Activated CD4-positive, alpha-beta T cell treated with anti-CD3 and anti-CD28 coated beads, Interleukin-2, amount 10 ng/mL, durations not matched to agents 24 days and 14 days (primary cell): ENCODE measurements at places on chromosomes 5 and 9. TPM values are rescaled to one million over a fixed set of nuclear protein-coding genes. Genes with fewer than 3 reads are reported as not detected.

Gene LCN1
- not detected in 2 replicates for total RNA-seq

Gene MSMP
- total RNA-seq, result 0.88 TPM in 1 of 2 replicates, not detected in the other

Gene SLC34A3
- not detected in 2 replicates for total RNA-seq

Gene NANS
- 54.0 and 57.1 TPM in 2 replicates for total RNA-seq

Gene HEMGN
- total RNA-seq, result 0.38 and 0.54 TPM in 2 replicates

Gene AMBP
- total RNA-seq, result not detected in 2 replicates

Gene GPR151
- not detected in 2 replicates for total RNA-seq

Gene GPR21
- total RNA-seq, result 0.86 and 1.0 TPM in 2 replicates

Gene ADAMTSL2
- not detected in 2 replicates for total RNA-seq

Gene LCN2
- total RNA-seq, result not detected in 2 replicates

Gene DRD1
- 0.07 TPM in 1 of 2 replicates, not detected in the other for total RNA-seq

Gene TSLP
- 0.09 and 0.42 TPM in 2 replicates for total RNA-seq

Gene PTGDS
- total RNA-seq, result not detected in 2 replicates

Gene TLE1
- total RNA-seq, result 0.21 TPM in 1 of 2 replicates, not detected in the other

Gene NEURL1B
- total RNA-seq, result 0.05 and 0.31 TPM in 2 replicates

Gene GLRA1
- total RNA-seq, result not detected in 2 replicates

Gene ZNF782
- total RNA-seq, result 4.3 and 5.1 TPM in 2 replicates

Gene CD180
- 0.26 and 0.47 TPM in 2 replicates for total RNA-seq

Gene C5orf52
- total RNA-seq, result 0.42 TPM in 1 of 2 replicates, not detected in the other

Gene C5orf58
- not detected in 2 replicates for total RNA-seq

Gene ANKH
- total RNA-seq, result 41.6 and 46.7 TPM in 2 replicates

Gene SPAAR
- not detected in 2 replicates for total RNA-seq

Gene OR1J1
- not detected in 2 replicates for total RNA-seq

Gene IL13
- 231 and 239 TPM in 2 replicates for total RNA-seq

Gene PDE6A
- total RNA-seq, result not detected in 2 replicates

Gene STOM
- 48.3 and 50.3 TPM in 2 replicates for total RNA-seq

Gene IRX2
- total RNA-seq, result not detected in 2 replicates

Gene HDAC3
- 88.1 and 92.3 TPM in 2 replicates for total RNA-seq

Gene LRRTM2
- 0.07 and 0.19 TPM in 2 replicates for total RNA-seq

Gene GDF9
- total RNA-seq, result 0.30 and 0.45 TPM in 2 replicates

Gene C6
- total RNA-seq, result not detected in 2 replicates

Gene OLFML2A
- total RNA-seq, result not detected in 2 replicates

Gene MEF2C
- 0.33 and 0.71 TPM in 2 replicates for total RNA-seq

Gene SPAG8
- 0.21 and 0.52 TPM in 2 replicates for total RNA-seq

Gene RLN2
- 0.30 and 1.5 TPM in 2 replicates for total RNA-seq

Gene PCA3
- total RNA-seq, result not detected in 2 replicates

Gene RNF183
- 0.12 TPM in 1 of 2 replicates, not detected in the other for total RNA-seq

Gene PCDHGC5
- not detected in 2 replicates for total RNA-seq

Gene RANBP17
- not detected in 2 replicates for total RNA-seq

Gene ADRB2
- total RNA-seq, result 0.37 and 0.50 TPM in 2 replicates

Gene C7
- total RNA-seq, result not detected in 2 replicates

Gene PCDHGB6
- 0.09 and 0.14 TPM in 2 replicates for total RNA-seq

Gene DMRTA1
- not detected in 2 replicates for total RNA-seq

Gene PRDM9
- not detected in 2 replicates for total RNA-seq

Gene SLC45A2
- not detected in 2 replicates for total RNA-seq

Gene ZSWIM6
- total RNA-seq, result 7.4 and 7.9 TPM in 2 replicates
